ENCODE measurements at places on chromosomes 5 and 9.

GRCh38 chr9:107863396-107863795 lies 373.8 kb upstream of the KLF4 start:
- no peak for DNase-seq

DNA sequence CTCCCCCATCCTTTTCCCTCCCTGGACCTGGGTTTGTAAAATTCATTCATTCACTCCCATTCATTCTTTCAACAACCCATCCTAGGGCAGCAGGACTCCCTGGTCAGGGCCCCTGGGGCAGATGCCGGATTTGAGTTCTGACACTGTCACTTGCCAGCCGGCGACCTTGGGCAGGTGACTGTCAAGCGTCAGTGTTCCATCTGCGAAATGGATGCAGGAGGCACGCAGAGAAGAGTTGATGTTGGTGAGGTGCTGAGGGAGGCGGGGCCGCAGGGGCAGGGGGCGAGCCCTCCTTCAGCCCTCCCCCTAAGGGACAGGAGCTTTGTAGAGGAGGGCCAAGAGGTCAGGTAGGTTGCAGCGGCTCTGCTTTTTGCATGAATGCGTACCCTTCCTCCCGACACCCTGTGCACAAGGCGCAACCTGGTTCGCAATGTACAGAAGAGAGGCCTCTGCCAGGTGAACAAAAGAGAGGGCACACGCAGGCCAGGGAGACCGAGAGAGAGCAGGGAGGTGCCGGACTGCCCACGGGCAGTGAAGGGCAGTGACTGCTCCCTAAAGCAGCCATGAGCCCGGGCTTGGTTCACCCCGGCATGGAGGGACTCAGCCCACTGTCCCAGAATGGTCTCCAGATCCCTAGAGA lies 128.1 kb downstream of the BARX1 start:
- no peak for DNase-seq

GRCh38 chr5:102296178-102296817 lies at the start of gene SLCO4C1:
TSS of gene SLCO4C1 (minus strand) at chr5:102296284. CDS start at chr5:102296262, 22 bp downstream.
- DNase-seq, result peak; percentile 76

DNA sequence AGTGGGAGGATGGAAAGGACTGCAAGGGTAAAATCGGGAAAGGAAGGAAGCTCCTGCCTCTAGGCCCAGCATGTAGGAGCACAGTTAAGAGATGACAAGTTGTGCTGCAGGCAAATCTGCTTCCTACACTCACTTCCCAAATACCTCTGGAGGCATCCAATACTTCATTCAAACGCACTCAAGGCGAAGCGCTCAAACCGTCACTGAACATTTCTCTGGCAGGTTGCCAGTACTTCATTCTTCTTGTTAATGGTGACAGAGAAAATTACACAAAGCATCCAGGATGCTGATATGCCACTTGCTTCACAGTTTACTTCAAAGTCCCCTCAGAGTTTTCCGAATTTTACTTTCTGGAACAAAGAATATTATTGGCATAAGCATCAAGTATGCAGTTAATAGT lies 59.8 kb downstream of the NREP start:
- DNase-seq, result no peak

DNA sequence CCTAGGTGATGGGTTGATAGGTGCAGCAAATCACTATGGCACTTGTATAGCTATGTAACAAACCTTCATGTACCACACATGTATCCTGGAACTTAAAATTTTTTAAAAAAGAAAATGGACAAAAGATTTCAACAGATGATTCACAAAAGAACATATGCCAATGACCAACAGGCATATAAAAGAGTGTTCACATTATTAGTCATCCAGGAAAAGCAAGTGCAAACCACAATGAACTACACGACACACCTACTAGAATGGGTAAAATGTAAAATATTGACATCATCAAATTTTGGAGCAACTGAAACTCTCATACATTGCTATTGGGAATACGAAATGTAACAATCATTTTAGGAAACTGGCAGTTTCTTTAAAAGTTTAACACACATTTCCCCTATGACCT lies 109.9 kb downstream of the YIPF5 start:
- DNase-seq, result no peak

DNA sequence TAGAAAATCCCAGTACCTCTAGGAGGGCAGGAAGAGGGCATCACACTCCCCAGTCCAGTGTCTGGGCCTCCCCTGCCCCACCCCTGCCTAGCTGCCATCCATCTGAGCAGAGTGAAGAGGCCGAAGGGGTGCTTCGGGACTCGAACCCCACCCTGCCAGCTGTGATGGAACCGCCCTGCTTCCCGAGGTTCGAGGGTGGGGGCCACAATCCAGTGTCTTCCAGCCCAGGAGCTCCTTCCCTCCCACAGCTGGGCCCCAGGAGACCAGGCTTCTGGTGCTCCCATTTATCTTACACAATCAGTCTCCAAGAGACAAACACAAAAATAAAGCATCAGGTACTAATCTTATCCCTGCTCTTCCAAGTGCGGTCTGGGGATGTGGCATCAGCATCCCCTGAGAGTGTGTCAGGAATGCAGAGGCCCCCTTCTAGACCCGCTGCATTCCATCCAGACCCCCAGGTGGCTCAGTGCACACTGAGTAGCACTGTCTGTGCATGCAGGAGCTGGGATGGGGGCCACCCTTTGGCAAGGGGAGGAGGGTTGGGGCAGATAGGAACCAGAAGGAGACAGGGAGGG lies 122.8 kb upstream of the TBC1D2 start:
- no peak for DNase-seq

GRCh38 chr9:125758986-125759763 lies 12.0 kb downstream of the PBX3 start:
- DNase-seq, result no peak

DNA sequence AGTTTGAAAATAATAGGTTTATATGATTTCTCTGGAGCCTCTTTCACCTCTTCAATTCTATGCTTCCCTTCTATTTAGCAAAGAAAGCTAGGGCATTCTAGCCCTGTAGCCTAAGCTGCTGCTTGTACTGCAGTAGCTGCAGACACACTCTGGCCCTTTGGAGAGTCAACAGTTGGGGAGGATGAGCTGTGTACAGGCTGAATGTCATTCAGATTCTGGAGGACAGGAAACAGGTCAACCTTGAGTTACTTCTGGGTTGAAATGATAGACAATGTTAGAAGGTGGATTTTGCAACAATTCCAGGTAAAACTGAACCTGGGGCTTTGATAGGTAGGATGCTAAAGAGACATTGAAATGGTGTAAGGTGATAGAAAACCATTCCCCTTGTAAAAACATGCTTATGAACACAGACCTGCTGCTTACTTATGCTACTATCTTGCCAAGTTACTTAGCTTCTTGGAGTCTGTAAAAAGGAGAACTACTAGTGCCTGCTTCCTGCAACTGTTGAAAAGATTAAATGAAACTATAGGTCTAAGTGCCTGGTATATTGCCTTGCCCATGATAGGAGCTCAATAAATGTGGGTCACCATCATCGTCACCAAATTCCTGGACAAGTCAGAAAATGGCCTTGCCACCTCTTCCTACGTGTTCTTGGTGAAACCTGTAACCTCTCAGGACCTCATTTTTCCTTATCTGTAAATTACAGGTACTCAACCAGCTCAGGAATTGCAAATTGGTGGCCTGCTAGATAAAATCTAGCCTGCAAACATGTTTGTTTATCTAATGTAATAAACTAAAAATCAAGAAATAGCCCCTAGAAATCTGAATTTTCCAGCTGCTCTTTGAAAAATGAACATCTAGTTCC lies 83.7 kb downstream of the GALNT10 start:
- DNase-seq, result no peak

DNA sequence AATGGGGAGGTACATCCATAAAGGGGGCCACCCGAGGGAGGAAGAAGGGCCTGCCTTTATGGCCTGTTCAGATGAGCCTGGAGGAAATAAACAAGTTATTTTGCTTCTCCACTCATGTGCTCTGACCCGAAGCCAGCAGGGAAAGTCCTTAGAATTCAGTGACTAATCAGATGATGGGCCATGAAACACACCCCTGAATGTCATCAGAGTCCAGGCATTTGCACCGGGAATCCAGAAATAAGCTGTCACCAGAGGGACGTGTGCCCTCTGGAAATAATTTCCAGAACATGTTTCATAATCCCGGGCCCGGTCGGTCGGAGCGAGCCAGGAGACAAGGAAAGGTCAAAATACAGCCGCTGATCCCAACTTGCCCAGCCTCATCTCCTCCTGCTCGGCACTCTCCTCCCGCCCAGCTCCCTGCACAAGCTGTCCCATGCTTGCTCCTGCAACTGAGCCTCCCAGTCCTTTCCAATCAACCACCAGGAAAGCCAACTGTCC lies 73.6 kb upstream of the ZNF622 start:
- DNase-seq, result no peak

All from CD4-positive, alpha-beta T cell treated with Interleukin-15 for 4 hours (primary cell).